Osteoblast (primary cell): ENCODE measurements at places on chromosomes 11 and 22. TPM values are rescaled to one million over a fixed set of nuclear protein-coding genes. Genes with fewer than 3 reads are reported as not detected.

The SAA4 gene
- not detected in 2 replicates for total RNA-seq

DNA sequence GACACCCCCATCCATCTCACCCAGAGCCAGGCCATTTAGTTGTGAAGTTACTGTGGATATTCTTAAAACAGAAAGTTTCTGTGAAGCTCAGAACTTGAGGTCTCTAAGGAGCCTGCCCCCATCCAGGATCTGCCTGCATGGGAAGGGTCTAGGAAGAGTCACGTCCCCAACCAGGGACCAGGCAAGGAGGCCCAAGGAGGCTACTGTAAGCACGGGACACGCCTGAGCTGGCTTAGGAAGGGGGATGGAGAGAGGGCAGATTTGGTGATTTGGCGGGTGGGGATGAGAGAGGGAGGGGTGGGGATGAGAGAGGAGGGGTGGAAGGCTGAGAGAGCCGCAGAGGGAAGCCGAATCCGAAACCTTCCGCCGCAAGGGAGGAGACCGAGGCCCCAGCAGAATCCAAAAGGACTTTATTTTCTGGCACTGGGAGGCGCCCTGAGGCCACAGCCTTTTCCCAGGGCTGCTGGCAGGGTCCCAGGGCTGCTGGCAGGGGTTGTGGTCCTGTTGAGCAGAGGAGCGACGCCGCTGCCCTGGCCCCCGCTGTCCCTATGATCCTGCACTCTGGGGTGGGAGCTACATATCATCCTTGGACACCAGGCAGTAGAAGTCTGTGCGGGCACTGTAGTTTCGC lies 9.4 kb downstream of the SIGIRR start:
- no peak for DNase-seq

DNA sequence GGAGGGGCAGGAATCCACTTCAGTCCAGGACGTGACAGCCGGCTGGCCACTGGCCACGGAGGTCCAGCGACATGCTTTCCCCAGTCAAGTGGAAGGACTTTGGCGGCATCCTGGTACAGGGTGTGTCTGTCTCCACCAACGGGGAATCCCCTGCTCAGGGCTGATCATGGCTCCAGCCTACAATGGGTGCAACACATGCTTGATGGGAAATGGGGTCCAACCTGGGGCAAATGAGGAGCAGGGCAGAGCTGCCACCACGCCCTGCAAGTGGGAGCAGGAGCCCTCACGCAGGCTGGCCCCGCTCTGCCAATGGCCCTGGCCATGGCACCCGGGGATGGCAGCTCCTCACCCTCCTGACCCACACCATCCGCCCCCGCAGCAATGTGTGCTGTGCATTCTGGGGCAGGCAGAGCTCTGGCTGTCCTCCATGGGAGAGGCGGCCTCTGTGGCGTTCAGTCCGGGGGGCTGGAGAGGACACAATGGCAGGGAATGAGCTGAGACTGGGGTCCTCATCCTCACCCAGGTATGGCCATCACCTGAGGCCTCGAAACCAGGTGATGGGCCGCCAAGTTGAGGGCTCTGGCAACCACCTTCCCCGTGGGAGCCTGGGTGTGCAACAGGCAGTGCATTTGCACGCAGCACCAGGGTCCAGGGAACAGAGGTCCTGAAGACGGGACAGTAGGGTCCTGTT lies 5.8 kb upstream of the SEPTIN5 start:
- peak; percentile 57 for DNase-seq

- DNase-seq: peak; percentile 80
These were observed 14.7 kb downstream of the ABTB2 start for GRCh38 chr11:34343153-34343552.

The JOSD1 gene
- 82.2 and 86.1 TPM in 2 replicates for total RNA-seq

The SPDYC gene
- not detected in 2 replicates for total RNA-seq

- peak; percentile 57 for DNase-seq
These were observed 16.2 kb downstream of the MISFA start for GRCh38 chr11:18615628-18616392.
